Activated CD4-positive, CD25-positive, alpha-beta regulatory T cell treated with anti-CD3 and anti-CD28 coated beads, Interleukin-2, amount 50 U/mL, for 16 hours (primary cell): ENCODE measurements at places on chromosomes 13 and 19.

GRCh38 chr13:94121686-94122085 lies 357.8 kb downstream of the DCT start:
- DNase-seq, result no peak

GRCh38 chr19:12779162-12779993 lies 4.0 kb upstream of the HOOK2 start:
- DNase-seq, result no peak

DNA sequence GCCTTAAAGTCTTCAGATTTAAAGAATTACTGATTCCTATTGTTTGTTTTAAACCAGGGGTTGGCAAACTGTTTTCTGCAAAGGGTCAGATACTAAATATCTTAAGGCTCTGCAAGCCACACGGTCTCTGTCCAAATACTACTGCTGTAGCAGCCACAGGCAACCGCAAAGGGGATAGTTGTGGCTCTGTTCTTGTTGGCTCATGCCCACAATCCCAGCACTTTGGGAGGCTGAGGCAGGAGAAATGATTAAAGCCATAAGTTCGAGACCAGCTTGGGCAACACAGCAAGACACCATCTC lies 22.4 kb downstream of the RANBP3 start:
- DNase-seq, result no peak

DNA sequence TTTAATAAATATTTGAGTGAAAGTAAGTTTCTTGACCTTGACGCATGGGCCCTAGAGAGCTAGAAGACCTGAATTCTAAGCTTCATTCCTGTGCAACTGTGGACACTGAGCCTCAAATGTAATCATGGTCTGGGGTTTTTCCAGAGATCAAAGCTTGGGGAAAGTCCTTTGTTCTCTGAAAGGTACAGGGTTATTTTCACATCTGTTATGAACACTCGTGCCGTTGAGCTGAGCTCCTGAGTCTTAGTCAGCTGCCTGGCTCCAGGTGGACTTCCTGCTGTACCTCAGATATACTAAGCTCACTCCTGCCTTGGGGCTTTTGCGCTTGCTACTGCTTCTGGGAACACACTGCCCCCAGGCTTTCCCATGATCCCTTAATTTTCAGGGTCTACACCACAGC lies 7.5 kb upstream of the ZBTB32 start:
- DNase-seq, result no peak

DNA sequence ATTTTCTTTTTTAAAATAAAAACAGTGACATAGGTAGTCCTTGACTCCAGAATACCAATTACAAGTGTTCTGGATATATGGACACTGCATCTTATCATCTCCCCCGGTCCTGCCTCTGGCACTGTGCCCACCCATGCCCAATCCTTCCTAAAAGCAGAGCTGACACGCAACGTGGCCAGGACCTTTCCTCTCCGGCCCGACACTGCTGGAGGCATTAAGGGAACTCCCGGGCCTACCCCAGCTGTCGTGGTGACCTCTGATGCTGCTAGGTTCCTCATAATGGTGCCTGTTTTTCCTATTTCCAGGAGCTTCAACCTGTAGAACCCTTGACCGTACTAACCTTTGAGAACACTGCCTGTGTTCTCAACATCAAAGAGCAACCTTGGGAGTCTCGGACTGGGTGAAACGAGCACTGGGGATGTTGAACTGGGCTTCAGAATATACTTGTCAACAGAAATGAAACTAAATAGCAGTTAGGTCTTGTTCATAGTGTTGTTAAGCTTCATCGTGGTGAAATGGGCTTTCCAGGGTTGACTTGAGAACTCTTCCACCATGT lies 13.9 kb upstream of the RNF113B start:
- DNase-seq, result no peak

- DNase-seq, result no peak
Measured at GRCh38 chr13:28058866-28059613, 41.3 kb downstream of the FLT3 start.

- DNase-seq, result no peak
Measured at GRCh38 chr13:23433171-23434153, at the start of gene SACS. Gene SACS (minus strand): TSS chr13:23433702. CDS start chr13:23411239, 22,463 bp downstream.

DNA sequence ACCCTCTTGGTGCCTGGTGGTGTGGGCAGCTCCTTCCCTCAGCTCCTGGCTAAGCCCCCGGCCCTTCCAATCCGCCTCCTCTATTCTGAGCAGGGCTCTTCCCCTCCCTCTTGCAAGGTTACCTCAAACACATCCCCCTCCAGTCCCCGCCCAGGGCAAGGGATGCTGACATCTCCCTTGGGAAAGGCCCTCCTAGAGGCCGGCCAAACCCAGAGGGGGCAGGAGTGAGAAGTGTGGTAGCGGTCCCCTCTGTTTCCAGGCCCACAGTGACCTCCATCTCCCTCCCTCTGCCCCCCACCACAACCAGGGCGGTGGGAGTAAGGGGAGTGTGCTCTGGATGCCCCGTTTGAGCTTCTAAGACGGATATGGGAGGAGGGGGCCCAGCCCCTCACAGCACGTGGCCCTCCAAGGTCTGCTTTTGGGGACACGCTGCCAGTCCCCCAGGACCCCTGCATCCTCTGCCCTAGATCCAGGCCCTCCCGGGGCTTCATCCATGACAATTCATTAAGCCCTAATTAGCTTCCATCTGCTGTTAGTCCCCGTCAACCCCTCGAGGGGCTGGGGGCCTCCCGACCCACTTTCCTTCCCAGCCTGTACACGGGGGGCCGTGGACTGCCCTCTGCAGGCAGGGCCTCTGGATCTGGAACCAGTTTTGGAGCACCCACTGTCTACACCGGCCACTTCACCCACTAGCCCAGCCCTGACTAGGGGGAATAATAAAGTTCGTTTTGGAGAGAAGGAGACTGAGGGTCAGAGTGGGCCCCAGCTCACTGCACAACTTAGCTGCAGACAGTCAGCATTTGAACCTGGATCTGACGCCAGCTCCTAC lies 2.3 kb downstream of the LINGO3 start:
- DNase-seq, result no peak

DNA sequence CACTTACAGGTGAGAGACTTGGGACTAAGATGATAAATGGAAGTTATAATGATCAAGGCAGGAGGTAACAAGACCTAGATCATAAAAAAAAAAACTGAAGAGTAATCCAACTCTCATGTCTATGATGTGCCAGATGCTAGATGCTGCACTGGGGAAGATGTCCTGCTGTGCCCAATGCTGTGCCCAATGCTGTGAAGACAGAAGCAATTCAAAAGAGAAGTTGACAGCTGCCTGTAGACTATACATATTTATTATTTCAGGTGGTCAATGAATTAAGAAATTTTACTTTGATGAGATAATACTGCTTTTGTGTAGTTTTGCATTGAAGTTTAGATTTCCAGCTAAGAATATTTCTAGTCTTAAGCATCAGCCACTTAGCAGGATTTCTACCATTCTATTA lies 21.5 kb downstream of the VWA8 start:
- DNase-seq, result no peak

- DNase-seq, result no peak
Measured at GRCh38 chr13:99281811-99282263, 23.7 kb upstream of the GPR18 start.

DNA sequence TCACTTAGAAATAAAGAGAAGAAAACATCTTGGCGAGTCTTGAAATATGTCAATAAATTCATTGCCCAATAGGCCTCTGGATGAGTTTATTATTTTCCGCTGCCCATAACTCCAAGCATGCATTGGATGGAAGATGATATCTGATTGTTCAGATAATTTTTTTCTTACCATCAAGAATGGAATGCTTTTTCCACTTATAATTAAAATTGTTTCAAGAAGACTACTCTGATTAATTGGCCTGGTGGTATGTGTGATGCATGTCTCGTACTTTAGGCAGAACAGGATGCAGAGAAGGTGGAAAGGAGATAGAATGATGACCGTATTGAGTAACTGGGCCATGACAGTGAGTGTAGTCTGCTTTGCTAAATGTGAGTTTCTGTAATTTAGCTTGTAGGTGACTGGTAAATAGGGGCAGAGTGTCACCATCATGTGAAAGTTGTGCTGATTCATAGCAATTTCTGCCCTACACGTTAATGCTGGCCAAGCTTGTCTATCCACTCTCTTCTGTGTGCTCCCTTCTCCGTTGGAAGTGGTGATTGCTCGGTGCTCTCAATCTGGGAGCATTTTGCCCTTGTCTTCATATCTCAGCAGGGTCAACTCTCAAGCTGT lies 13.5 kb upstream of the SPATA13 start:
- DNase-seq, result no peak
